ENCODE measurements at places on chromosomes 3 and 15.

DNA sequence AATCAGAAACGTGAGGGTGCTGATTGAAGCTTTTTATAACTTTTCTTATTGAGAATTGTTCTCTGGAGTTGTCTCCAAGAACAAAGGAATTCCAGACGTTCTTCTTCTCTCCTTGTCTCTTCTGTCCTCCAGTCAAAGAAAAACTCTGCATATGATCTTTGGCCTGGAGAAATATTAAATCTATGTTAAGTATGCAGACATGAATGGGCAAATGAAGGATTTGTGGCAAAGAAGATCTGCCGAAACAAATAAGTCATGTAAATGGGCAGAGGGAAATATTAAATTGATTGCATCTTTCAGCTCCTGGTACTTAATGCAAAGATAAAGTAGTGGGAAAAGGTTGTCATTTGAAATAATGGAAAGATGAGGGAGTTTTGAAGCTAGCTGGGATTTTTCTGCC lies 74.9 kb downstream of the IGF1R start:
- no peak for DNase-seq

- no peak for DNase-seq
Observed at GRCh38 chr15:84586696-84587095, 14.1 kb upstream of the ZSCAN2 start.

DNA sequence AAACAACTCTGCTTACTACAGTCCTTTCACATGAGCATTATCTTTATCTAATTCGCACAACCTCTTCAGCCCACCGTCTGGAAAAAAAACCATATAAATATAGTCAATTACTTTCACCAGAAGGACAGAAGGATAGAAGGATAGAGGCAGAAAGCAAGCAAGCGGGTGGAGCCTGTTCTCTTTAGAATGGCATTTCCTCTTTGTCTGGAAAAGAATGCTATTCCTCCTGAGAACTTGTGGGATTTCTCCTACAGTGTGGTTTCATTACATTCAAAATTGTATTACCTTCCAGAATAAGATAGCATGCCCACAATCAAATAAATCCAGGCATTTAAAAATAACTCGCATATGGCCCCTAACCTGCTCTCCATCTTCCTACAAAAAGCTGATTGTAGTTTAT lies 23.1 kb downstream of the SLC30A4 start:
- no peak for DNase-seq

- no peak for DNase-seq
Observed at GRCh38 chr3:11692532-11692813, 48.8 kb upstream of the VGLL4 start.

DNA sequence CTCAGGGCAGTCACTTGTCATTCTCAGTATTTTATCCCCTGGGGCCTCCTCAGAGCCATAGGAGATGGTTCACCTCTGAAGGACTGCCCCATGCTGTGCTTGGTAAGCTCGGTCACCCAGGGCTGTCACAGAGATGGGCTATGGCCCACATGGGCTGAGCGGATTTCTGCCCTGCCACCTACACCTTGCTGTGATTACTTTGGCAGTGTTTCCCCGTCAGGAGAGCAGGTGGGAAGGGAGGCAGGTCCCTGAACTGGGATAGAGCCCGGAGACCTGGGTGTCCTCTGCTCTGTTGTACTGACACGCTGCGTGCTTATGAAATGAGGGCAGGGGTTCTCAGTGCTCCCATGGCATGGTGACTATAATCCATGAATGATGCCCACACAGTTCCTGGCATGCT lies 48.9 kb downstream of the APBA2 start:
- no peak for DNase-seq

- no peak for DNase-seq
Observed at GRCh38 chr15:43886558-43886957, 59.8 kb downstream of the WDR76 start.

- no peak for DNase-seq
Observed at GRCh38 chr3:126509597-126510307, 7.8 kb downstream of the UROC1 start.

DNA sequence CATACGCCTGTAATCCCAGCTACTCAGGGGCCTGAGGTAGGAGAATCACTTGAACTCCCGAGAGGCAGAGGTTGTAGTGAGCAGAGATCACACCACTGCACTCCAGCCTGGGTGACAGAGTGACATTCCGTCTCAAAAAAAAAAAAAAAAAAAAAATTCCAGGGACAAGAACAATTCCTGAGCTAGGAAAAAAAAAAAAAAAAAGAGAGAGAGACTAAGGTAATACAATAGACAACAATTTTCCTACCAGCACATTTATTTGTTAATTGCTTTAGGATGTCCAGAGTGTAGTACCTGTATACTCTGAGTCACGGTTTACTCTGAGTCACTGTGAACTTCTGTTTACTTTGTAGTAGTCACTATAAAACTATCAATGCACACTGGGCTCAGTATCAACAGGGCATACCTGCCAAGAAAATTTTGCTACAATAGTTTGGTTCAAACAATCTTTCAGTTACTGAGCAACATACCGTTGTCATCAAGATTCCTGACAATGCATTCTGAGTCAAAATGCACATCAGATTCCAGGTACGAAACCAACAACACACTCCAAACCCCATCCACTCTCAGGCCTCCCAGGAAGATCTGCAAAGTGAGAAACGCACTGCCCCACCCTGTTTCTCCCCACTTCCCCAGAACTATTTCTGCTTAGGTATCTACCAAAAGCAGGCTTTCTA lies 28.3 kb downstream of the IGF2BP2 start:
- DNase-seq = no peak

- DNase-seq = no peak
Observed at GRCh38 chr15:42020713-42021273, at the start of gene PLA2G4E. Gene PLA2G4E, minus strand, starts transcription at chr15:42021042. Its CDS starts 12 bp downstream, at chr15:42021030.

DNA sequence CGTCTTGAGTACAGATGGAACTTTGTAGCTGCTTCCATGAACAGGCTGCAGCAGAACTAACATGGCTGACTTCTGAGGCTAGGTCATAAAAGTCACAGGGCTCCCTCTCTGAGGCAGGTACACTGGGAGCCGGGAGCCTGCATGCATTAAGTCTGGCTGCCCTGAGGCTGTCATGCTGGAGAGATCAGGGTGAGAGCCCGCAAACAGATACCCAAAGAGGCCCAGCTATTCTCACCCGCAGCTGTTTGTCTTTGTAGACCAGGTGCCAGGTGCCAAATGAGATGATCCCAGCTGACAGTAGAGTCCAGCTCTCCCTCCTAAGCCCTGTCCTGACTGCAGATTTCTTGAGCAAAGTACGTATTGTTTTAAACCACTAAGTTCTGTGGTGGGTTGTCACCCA lies 8.6 kb upstream of the SLCO3A1 start:
- no peak for DNase-seq

DNA sequence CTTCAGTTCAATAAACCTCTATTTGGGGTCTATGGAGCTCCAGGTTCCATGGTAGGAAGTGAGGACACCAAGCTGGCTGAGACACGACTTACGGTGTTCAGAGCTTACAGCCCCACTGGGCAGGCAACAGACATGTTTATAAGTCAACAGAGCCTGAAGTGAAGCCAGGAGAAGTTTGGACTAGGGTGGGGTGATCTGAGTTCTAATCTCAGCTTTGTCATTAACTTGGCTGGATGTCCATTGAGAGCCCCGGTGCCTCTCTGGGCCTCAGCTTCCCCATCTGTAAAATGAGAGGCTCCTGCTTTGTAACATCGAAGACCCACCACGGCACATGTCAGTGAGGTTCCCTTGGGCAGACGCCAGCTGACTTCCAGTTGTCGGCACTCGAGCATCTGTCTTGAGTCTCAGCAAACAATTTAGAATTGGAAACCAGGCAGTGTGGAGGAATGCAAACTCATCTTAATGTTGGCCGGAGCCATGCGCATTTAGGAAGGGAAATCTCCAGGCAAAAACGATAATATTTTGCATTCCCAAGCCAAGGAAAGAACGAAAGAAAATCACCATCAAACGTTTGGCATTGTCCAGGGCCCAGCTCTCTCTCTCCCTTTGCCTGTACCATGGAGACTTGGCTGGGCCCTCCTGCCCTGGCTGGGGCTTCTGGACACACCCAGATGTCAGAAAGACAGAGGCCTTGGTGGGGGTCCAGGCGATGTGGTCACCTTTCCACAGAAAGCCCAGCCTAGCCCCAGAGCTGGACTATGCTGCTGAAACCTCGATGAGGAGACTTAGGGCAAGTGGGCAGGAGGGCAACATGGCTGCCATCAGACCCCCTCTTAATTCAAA lies 18.4 kb downstream of the ITGA11 start:
- no peak for DNase-seq

GRCh38 chr3:110576960-110577359 lies 494.7 kb upstream of the NECTIN3 start:
- no peak for DNase-seq

- DNase-seq = no peak
Observed at GRCh38 chr3:184741259-184741556, 29.3 kb upstream of the MAGEF1 start.

GRCh38 chr15:87569581-87569980 lies 687.0 kb downstream of the NTRK3 start:
- no peak for DNase-seq

DNA sequence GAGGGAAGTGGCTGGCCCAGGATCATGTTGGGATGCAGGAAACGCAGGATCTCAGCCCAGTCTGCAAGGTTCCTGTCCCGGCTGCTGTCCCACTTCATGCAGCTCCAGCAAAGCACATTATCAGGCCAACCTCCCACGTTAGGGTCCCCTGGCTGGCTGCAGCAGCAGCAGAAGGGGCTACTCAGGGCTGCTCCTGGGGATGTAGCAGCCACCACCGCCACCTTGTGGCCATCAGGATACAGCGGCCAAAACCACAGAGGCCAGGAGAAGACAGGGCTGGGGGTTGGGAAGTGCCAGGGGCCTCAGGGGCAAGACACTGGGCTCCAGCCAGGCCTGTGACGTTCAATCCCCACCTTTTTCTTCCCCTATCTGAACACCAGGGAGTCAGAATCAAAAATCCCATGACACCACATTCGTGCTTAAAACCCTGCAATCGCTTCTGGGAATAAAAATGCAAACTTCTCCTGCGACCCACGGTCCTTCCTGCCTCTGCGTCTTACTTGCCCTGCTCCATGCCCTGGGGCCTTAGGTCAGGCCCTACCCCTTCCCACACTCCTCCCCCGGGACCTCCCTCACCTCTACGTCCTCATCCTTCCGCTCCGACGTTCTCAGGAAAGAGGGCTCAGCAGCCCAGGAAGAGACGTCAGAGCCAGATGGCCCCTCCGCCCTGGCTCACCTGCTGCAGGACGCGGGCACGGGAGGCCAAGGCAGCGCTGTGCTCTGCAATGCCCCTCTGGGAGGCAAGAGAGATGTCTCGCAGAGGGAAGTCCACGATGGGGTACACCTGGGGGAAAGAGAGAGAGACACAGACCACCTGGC lies 21.5 kb downstream of the SSUH2 start:
- no peak for DNase-seq

- DNase-seq = no peak
Observed at GRCh38 chr3:105791919-105792786, 76.7 kb downstream of the CBLB start.

GRCh38 chr3:10319251-10319650 lies 1.7 kb downstream of the SEC13 start:
- DNase-seq = no peak

GRCh38 chr3:25424614-25425013 lies 3.4 kb upstream of the RARB start:
- no peak for DNase-seq

DNA sequence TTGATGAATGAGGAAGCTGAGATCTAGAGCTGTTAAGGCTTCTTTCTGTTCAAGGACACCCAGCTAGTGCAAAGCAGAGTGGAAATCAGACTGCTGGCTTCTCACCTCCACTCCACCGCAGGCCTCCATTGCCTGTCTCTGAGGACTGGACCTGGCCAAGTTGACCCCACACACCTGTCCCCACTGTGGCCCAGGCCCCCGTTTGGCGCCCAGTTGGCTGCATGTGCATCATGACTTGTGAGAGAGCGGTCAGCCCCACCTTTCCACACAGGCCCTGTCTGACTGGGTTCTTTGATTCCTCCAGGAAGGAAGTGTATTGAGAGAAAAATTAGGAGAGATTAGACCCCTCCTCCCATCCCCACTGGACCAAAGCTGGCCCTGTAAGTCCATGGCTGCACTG lies 206.3 kb upstream of the TLE3 start:
- no peak for DNase-seq

DNA sequence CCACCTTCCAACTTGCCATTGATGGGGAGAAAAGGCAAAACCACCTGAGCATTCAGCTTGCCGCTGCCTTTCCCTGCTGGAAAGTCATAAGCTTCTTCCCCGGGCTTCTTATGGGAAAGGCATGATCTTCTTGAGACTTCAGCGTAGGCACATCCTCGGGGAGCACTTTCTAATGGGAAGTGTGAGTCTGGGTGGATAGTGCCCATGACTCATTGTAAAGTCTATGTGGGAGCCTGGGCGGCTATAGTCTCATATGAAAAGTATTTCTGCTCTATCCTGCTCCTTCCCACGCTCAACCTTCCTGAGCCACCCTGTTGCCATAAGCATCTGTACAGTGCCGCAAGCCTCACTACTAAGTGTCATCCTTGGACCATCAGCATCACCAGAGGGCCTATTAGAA lies 309.9 kb upstream of the THBS1 start:
- DNase-seq = no peak

DNA sequence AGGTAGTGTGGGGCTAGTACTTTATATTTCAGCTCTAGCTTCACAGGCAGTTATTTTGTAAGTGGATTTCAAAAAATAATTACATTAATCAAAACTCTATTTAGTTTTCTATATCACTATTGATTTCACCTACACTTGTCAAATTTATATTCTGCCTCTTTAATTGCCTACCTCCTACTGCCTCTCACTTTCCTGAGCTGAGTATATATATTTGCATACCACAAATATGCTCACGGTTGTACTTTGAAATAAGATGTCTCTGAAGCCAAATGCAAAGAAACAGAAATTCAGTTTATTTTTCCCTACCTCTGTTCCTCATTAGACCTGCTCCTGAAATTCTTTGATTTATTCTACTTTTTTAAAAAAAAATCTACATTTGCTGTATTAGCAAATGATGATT lies 309.3 kb upstream of the TGFBR2 start:
- DNase-seq = no peak

GRCh38 chr3:125142940-125143339 lies 69.6 kb downstream of the SLC12A8 start:
- no peak for DNase-seq

DNA sequence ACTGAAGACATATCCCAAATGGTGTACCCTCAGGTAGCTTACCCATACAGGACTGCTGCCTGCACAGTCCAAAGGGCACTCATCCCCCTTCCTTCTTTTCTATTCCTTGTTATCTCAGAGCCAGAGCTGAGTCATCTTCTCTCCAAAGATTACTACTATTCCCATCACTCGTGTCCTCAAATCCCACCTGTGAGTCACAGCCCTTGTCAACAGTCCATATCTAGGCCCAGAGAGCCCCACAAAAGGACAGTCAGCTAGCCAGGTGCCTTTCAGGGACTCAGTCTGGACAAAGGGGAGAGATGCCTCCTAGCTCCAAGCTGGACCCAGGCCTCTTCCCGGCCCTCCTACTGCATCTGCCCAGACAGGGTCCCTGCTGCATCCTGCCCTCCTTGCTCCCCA lies 11.0 kb downstream of the PARP16 start:
- DNase-seq = no peak

DNA sequence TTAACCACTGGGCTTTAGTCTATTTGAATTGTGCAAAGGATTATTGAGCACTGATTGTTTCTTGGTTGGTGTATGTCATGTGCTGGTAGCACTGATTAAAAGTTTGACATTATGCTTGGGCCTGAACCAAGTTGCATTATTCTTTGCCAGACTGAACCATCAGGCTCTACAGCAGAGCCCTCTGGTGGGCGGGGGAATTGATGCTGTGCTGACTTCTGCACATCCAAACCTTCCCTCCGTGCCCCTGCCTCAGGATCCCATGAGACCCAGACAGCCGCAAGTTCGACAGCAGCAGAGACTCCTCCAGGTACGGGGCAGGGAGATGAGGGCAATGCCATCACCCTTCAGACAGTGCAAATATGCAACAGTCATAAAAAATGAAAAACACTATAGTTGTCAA lies 28.4 kb upstream of the P2RY12 start:
- no peak for DNase-seq
